WTC11 (cell line): ENCODE measurements at places on chromosomes 13 and 19.

DNA sequence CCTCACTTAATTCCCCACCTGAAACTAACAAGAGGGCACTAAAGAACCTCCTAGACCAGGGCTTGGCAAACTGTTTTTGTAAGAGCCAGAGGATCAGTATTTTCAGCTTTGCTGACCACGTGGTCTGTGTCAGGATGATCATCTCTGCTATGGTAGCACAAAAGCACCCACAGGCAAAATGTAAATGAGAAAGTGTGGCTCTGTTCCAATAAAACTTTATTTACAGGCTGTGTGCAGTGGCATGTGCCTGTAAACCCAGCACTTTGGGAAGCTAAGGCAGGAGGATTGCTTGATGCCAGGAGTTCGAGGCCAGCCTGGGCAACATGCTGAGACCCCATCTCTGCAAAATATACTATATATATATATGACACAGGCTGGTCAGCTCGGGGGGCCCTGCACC lies 31.2 kb downstream of the DNMT1 start:
- no peak for DNase-seq

DNA sequence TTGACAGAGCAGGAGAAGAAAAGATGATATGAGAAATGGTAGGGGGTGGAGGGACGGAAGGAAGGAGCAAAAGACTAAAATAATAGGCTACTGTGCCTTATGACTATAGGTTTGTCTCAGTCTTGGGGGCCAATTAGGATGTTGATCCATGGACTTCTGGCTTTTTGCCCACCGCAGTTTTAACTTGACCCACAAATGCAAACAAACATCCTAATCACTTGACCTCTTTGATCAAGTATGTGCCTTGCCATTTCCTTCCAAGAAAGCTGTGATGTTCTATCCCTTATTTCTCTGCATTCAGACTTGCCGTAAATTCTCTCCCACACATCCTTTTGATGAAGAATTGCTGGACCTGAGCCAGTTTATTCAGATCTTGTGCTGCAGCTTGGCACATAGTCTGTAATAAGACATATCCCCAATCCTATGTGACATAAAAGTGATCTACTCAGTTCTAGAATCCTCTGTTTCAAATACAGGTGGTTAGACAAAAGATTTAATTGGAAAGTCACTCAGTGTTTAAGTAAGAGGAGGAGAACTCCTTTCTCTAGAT lies 62.8 kb downstream of the TPT1 start:
- no peak for DNase-seq

DNA sequence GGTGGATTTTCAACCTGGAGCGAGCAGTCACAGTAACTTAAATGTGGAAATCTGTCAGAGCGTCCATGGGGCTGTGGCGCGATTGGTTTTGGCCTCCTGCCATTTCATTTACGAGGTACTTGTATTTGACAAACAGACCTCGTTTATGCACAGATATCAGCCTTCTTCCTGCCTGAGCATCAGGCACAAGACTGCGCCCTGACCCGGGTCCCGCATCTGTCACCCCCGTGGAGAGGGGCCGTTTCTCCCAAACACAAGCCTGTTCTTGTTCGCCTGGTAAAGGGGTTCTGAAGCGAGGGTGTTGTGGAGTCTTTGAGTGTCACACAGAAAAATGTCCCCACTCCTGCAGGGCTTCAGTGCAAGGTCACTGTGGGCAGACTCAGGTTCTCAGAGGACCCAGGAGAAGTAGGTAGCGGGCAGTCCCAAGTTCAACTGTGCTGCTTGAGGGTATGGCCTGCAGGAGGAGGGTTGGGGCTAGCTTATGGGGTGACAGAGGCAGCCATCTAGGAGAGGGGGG lies 202.3 kb downstream of the URI1 start:
- no peak for DNase-seq

- no peak for DNase-seq
These were observed 22.5 kb upstream of the ZNF845 start for GRCh38 chr19:53311044-53311443.

GRCh38 chr13:44605275-44605674 lies 29.1 kb upstream of the TSC22D1 start:
- no peak for DNase-seq

DNA sequence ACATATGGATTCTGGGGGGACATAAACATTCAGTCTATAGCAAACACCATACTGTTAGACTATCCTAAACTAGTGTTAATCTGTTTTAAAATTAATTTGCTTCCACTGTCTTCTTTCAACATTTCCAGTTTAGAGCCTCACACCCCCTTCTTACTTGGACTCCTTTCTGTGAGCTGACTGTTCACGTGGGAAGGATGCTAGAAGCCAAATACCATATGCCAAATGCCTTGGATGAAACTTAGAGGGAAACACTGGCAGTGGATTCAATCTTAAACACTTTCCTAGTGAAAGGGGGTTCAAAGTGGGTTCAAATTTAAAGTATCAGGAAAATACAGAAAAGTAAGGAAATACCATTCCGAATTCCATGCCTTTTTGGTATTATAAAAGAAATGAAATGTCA lies 113.6 kb downstream of the HS6ST3 start:
- DNase-seq, result no peak
